ENCODE measurements at places on chromosomes 4 and X.
A peak's percentile ranks its signal among the peaks of the same experiment; 100 is the strongest.

GRCh38 chr4:3303565-3303824 lies 10.7 kb downstream of the RGS12 start:
- DNase-seq: no peak

- DNase-seq: no peak
These were observed 10.3 kb downstream of the ATP5ME start for GRCh38 chr4:663438-664428.

GRCh38 chr4:171353535-171353934 lies 459.7 kb upstream of the GALNTL6 start:
- DNase-seq: no peak

DNA sequence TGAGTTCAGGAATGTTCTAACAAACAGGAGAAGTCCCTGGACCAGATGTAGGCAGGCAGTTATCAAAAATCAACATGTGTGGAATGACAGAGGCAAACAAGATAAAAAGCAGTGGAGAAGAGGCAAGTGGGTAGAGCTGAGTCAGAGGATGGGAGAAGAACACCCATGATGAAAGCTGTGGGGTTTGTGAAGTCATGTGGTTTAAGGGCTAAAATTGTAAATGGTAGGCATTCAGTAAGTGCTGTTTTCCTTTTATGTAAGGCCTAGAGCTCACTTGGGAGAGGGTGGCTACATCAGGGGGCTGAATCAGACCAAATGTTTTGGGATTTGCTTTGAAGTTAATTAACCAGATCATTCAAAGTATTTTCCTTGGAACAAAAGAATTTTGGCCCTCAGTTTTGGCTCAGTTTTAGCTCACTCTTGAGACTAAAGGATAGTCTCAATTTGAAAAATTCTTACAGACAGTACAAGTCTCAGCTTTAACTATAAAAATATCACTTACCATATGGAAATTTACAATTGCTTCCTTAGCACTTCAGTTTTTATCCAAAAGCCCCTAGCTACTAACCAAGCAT lies 114.5 kb upstream of the PCDH7 start:
- no peak for DNase-seq

DNA sequence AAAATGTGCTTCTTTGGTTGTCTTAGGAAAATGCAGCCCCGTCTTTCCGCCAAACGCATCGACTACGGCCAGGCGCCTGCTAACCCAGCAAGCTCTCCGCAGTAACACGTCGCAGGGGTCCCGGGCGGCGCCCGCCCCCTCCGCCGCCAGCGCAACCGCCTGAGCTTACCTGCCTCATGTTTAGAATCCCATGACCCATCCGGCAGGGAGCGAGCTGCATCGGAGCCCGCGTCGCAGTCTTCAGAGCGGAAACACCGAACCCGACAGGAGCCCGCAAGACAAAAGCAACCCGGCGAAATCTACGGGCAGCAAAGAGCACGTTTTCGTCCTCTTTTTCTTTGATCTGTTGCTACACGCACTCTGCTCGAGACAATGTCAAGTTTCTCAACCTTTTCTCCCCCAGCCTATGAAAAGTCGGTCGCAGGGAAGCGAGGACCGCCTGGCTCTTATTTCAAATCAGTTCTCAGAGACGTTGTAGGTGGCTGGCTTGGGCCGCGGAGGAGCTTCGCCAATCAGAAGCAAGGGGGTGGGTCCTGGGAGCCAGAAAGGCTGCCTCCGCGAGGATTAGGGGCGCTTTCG lies at the start of gene MID1:
TSS of gene MID1 (minus strand) at position 465 of the 579 bp plus-strand sequence. CDS start 53,038 bp downstream, outside the sequence.
- DNase-seq: no peak

- DNase-seq: no peak
These were observed 331.0 kb upstream of the PCDH10 start for GRCh38 chr4:132818091-132818490.

GRCh38 chrX:110257889-110258288 lies 60.0 kb downstream of the AMMECR1 start:
- no peak for DNase-seq

GRCh38 chr4:61094854-61095598 lies 105.1 kb upstream of the ADGRL3 start:
- DNase-seq: no peak

GRCh38 chr4:110198049-110198434 lies 373 bp downstream of the ELOVL6 start:
- DNase-seq: no peak

DNA sequence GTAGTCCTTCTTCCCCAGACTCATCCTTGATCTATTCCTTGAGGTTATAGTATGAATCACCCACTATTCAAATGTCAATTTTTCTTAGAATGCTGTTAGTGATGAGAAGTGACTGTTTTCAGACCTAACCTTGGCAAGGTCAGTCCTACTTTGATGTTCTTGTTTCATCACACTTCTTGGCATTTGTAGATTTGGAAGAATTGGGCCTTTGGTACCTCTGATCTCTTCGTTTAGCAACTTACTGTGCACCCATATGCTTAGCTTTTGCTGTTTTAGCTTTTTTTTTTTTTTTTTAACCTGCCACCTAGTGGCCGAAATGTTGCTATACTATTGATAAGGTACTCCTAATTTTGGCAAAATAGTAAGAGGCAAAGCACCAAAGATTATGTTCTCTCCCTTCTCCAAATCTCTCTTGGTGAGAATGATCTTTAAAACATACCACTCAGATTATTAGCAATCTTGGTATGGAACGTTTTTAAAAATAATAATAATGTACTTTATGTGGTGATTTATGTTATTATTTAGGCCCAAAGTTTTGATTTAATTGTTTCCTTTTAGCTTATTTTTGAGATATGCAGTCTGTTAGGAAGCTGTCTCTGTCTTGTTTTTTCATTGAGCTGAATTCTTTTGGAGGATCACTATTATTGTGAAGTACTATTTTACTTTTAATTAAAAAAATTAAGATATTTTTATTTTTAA lies 16.6 kb downstream of the DCK start:
- no peak for DNase-seq

DNA sequence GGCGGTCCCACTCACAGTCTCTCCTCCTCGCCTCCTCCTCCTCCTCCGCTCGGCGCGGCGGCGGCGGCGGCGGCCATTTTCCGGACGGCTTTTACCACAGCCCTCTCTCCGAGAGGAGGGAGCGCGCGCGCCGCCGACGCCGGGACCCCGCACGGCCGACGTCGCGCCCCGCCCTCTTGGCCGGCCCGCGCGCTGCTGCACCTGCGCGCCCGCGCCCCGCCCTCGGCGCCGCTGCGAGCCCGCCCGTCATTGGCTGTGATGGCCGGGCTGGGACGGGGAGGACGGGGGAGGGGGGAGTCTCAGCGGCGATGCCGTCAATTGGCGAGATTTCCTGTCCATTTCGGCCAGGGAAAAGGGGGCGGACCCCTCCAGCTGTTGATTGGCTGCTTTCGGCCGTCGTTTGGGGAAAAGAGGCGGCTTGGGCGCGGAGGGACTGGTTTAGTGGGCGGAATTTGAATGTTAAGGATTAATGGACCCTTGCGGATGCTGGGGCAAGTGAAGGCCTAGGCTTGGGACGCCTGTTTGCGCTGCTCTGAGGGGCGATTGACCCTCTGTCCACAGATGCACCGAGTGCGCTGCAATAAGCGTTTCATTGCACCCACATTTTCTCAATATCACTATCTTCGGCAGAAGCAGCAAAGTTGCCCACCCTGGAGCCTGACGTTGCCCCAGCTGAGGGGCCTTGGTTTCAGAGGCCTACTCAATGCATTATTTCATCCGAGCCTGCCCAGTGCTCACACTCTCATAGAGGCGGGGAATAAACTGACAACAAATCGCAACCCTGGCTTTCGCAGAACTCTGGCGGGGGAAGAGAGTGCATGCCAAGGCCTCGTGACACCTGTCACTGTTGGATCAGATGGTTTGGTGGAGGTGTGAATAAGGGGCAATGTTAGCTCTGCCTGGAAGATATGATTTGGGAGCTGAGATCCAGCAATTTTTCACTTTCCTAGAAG lies at the start of gene MECP2:
TSS of gene MECP2 (minus strand) at position 129 of the 953 bp plus-strand sequence.
- peak; percentile 86 for DNase-seq

- DNase-seq: no peak
These were observed 174.0 kb upstream of the IL15 start for GRCh38 chr4:141462361-141462760.

DNA sequence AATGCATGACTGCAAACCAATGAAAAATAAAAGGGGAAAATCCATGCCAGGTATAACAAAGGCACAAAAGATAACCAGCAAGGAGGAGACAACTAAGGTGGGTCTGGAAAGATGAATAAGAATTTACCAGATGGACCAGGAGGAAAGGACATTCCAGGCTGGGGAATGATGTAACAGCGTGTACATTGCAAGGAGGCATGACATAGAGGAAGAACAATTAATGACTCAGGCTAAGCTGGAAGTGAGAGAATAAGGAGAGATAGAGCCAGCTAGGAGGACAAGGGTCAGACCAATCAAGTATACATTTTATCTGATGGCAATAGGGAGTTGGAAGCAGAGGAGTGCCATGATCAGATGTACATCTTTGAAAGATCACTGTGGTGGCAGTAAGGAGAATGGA lies 57.0 kb downstream of the MTMR8 start:
- DNase-seq: no peak

DNA sequence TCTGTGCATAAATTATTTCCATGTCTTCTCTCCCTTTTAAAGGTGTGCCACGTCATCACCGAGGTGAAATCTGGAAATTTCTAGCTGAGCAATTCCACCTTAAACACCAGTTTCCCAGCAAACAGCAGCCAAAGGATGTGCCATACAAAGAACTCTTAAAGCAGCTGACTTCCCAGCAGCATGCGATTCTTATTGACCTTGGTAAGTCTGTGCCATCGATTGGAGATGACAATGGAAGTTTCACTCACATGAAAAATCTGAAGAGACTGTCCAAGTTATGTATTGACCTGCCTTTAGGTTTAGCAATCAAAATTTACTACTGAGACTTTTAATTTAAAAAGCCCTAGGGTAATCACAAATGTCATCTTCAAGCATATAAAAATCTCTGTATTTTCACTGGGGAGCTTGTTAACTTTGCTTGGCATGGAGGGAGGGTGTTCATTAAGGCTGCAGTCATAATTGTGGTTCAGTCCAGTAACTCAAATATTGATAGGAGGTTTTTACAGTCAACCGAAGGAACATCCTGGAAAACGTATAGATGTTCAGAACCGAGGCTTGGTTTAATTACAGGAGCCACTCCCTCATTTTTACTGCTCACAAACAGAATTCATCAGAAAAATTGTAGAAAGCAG lies 142.9 kb downstream of the PTTG2 start:
- DNase-seq: no peak

GRCh38 chrX:154333837-154334271 lies 38.3 kb downstream of the TKTL1 start:
- no peak for DNase-seq

GRCh38 chrX:69815063-69815462 lies 199.2 kb downstream of the EDA start:
- no peak for DNase-seq

- DNase-seq: no peak
These were observed 69.2 kb upstream of the ZCCHC13 start for GRCh38 chrX:74234818-74235217.

DNA sequence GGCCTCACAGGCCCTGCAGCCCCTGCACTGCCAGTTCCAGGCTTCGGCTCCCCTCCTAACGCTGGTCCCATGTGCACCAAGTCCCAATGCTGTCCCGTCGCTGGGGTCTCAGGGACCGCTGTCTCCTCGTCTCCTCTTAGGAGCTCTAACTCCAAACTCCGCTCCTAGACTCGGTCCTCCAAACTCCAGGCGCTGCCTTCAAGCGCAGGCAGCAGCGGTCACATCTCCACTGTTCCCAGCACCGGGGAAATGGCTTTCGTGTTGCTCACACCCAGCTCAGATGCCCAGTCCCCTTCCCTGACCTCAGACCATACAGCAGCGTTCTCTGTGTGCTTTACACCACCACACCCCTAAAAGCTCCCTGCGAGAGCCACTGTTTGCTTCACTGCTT lies 19.6 kb upstream of the HMX1 start:
- no peak for DNase-seq

GRCh38 chr4:121112530-121112929 lies 40.2 kb upstream of the NDNF start:
- DNase-seq: no peak

GRCh38 chr4:128393101-128393704 lies 105.6 kb upstream of the PGRMC2 start:
- DNase-seq: peak; percentile 98

DNA sequence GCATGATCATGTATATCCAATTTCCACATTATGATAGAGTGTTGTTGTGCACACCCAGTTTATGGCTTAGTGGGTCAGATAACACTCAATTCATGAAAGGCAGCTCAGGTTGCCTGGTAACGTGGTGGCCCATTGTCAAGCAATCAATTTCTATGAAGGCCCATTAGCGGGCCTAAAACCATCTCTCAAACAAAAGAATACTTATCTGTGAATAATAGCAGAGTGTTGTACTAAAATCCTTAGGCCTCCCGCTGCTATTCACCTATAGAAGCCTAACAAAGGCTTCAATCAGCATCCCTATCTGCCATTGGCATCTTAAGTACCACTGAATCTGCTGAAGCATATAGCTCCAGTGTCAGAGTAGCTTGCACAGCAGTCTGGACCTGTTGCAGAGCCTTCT lies 849.6 kb upstream of the POU3F4 start:
- no peak for DNase-seq

DNA sequence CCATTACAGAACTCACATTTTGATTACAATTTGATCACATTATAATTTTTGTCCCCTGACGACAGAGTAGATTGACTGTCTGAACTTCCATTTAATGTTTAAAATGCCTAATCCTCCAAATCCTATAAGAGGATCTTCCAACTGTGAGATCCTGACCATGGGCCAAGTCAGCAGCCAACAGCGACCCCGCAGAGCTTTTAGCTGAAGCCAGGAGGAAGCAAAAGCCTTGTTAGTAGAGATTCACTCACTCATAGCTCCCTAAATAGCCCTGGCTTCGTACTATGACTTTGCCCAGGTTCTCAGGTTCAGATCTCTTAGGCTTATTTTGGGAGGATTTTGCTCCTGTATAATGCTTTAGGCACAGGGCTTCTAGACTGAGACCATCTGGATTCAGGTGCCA lies 413.1 kb downstream of the NKX6-1 start:
- DNase-seq: no peak
